ENCODE measurements at places on chromosomes 6 and 20.

GRCh38 chr6:144148886-144149285 lies 1.4 kb upstream of the STX11 start:
- no peak for DNase-seq

DNA sequence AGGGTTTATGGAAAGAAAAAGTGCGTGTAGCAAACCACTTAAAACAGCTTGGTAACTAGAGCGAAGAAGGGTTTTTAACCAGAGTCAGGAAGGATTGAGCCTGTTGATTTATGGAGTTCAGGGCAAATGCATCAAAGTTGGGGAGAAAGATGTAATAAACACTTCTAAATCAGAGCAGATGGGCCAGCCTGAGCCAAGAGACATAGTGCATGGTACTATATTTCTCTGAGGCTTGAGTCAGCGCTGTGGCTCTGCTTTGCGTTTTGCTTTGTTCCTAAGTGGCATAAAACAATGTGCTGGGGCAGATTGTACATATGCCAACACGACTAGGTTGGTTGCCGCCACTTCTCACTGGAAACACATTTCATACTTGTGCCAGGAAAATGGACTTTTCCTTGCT lies 111.3 kb downstream of the BCKDHB start:
- DNase-seq = peak; percentile 49

DNA sequence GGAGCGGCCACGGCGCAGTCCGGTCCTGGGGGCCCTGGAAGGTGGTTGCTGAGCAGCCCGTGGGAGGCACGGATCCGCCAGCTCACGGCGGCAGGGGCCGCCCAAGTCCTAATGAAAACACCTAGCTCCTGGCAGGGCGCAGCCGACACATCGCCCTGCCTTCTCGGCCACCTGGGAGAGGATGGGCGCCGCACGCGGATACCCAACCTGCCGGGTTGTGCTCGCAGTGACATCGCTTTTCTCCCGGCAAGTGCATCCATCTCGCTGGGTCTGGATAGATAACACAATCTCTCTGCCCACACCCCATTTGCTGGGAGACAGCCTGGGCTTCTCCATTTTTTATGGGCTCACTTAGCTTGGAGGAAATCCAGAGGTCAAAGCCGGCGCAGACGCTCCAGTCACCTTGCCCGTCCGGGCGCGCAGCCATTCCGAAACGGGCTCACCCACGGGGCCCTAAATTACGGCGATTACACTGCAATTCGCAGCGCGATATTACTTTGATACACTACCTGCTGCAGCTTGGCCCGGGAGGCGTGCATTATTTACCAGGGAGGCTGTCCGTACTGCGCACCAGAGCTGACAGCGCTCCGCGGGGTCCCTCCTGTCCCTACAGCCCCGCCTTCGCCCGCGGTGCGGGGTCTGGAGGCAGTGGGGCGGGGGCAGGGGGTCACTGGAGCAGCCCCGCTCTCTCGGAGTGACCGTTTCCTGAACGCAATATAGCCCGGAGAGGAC lies 36.2 kb upstream of the CCDC167 start:
- DNase-seq = no peak

- DNase-seq = no peak
Measured at GRCh38 chr6:41547799-41548097, 1.6 kb downstream of the FOXP4 start.

DNA sequence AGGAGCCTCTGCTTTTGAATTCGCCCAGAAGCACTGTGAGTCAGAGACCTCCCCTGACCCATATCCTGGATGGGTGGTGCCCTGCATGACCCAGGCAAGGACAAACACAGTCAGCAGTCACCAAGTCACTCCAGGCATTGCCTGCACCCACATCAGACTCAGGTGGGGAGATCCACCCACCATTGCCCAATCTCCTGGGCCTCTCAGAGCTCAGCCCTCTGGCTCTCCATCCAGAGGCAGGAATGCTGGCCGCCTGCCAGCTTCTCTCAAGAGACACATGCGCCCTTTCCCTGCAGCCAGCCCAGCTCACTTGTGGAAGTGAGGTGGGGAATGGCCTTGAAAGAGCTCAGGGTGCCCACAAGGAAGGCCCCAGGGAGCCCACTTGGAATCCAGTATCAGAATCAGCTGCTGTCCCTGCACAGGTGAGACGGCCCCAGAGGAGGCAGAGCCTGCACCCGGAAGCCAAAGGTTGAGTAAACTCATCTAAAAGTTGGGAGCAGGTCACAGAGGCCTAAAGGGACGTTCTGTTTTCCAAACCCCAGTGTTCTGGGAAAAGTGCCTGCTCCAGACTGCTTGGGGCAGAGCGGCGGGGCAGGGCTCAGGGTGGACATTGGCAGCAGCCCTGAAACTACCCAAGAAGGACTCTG lies 129.8 kb downstream of the PREX1 start:
- peak; percentile 52 for DNase-seq

DNA sequence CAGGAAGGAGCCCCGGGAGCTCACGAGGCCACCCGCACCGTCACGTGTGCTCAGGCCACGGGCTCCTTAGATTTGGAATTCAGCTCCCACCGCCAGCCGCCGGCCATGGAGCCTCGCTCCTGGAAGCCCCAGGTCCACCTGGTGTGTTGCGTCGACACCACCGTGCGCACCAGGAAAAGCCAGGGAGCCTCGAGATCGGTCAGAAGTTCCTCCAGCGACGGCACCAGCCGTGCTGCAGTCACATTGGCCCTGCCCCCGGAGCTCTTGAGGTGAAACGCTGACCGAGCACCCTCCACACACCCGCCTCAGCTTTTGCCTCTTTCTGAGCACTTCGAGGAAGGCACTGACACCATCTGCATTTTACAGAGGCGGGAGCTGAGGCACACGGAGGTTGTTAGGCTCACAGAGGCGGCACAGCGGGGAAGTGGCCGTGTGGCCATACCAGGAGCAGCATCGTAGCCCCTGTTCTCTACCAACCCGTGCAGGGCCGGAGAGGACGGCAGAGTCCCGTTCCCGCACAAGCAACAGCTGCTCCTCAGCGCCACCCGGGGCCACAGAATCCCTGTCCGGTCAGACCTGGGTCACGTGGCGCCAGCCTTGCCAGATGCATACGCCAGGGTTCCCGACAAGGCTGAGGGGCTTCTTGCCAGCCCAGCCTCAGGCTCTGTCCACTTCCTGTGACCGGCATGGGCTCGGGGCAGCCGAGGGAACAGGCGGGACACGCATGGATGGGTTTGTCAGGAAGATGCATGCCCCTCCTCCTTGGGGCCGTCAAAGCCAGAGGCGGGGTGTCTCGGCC lies 7.6 kb downstream of the NKAIN4 start:
- DNase-seq = no peak

GRCh38 chr6:11552442-11552841 lies 14.9 kb downstream of the TMEM170B start:
- DNase-seq = no peak

DNA sequence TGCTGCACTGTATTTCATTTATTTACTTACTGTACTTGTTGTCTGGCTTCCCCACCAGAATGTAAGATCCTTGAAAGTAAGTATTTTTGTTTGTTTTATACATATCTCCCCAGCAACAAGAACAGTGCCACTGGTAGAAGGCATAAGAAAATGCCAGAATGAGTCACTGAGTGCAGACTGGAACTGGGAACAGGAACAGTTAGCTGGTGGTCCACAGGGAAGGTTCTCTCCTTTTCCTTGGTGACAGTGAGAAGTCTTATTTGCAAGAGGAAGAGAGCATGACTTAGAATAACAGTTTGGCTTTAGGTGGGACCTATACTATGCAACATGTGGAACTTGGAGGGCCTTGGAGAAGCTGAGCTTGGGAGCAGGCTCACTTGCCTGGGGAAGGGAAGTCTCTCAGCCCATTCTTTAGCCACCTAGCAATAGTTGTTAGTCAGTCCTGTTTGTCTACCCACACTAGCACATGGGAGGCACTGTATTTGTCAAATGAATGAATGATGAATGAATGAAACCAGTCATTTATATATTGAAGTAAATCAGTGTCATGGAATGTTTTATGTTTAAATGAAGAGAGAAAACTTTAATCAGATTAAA lies 203.5 kb downstream of the KCNQ5 start:
- DNase-seq = no peak

DNA sequence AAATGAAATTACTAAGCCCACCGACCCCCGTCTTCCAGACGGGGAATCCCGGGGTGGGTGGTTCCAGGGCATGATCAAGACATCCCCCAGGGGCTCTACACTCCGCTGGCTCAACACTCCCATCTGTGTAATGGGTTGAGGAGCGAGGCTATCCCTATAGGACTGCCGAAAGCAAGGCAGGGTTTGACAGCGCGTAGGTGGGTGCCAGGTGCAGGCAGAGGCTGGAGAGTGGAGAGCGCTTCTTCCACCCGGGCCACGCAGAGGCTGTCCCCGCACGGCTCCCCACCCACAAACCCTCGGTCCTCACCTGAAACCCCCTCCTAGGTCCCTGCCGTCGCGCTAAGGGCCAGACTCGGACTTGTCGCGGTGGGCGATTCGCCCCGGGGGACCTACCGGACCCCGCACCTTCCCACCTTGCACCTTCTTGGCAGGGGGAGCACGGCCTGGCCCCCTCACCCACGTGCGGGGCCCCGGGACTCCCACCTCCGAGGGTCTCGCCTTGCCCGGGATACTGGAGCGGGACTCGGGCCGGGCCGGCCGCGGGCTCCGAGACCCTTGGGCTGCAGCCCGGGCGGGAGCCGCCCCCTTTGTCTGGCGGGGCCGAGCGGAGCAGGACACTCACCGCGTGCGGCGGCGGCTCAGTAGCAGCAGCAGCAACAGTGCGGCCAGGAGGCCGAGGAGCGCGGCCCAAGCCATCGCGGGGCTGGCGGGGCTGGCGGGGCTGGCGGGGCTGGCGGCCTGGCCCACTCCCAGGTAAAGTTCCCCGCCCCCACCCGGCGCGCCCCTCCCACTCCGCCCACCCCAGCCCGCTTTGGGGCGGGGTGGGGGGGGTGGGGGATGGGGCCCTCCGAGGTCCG lies at the start of gene PTGIS:
Gene PTGIS, minus strand, starts transcription at position 717 of the 857 bp plus-strand sequence. Its CDS starts 21 bp downstream, at position 696.
- DNase-seq = peak; percentile 73

GRCh38 chr6:166301611-166302529 lies 6.3 kb downstream of the PRR18 start:
- no peak for DNase-seq

DNA sequence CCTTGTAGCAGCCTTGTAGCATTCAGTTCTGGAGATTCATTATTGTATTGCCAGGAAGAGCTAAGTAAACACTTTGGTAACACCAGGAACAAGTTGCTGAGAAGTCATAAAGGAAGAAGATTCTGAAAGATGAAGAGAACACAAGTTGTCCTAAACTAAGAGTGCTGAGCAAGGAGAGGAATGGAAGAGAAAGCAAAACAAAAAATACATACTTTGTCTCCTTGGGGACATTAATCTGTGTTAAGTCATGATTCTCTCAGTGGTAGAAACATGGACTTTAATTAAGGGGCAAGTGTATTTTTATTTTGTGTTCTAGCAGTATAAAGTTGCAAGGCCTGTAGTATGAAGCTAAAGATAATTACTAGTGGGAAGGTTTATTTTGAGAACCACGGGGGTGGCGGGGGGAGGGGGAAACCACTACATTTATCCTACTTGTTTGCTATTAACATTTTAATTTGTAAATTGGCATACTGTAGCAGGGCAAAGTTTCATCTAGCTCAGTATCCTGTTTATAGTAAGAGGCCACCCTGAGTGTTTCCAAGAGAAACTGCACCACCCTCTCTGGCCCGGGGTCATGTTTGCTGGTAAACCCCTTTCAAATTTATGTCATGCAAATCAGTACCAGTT lies 463.0 kb downstream of the CDKAL1 start:
- DNase-seq = no peak

GRCh38 chr6:16420337-16420714 lies 181.9 kb downstream of the GMPR start:
- DNase-seq = no peak

DNA sequence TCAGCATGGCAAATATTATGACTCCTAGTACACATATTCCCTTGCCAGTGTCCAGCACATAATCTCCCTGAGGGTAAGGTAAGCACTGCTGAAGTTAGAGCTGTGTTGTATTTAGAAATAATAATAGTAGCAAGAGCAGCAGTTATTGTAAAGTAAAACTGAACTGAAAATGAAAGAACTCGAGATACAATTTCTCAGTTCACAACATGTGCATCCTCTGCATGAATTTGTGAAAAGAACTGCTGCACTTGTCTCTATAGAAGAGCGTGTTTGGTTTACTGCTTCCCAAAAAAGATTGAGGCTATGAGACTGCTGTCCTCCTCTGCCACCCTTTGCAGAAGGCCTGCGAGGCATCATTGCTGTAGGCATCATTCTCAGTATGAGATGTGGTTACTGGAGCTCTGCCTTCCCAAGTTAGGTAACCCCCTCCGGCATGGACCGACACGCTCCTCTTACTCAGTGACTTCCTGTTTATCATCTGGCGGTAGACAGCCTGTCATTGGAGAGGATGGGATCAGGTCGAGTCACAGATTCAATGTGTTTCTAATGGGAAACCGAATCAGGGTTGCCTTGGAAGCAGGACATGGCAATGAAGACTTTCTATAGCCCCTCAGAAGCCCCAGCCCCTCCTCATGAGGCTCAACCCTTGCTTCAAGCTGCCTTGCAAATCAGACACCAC lies 48.1 kb downstream of the SLC24A3 start:
- no peak for DNase-seq

GRCh38 chr20:45630371-45630770 lies 713 bp downstream of the WFDC9 start:
- no peak for DNase-seq

- no peak for DNase-seq
Measured at GRCh38 chr6:34900321-34901031, 11.4 kb downstream of the ANKS1A start.

DNA sequence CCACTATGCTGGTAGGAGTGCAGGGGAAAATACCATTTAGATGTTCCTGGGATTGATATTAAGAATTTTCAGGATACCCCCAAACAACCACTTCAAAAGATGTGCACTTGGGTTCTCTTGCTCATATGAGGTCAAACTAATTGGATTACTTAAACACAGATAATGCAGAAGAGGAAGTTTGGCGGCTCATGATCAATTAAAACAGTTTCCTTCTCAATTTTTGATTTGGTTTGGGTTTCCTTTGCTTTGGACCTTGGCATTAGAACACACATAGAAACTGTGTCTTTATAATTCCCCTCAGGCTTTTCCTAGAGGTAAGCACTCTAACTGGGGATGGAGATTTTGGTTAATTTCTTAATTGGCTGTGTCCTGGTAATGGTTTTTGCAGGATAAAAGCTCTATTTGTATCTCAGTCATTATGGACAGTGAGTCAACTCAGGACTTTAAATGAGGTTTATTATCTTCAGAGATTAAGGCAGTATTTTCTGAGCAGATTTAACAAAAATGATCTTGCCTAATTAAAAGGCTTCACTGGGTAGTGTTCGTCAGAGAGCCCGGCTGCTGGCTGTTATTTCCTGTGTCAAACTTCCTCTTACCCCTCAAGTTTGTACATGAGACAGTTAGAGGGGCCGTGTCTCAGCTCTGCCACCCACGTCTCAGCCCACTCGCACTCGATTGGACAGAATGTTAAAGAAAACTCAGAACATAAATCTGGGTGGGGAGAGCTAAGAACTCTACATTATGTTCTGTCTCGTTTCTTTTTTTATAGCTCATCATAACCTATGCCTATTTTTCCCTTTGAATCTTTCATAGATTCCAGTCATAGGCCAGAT lies 50.3 kb upstream of the PREP start:
- no peak for DNase-seq

DNA sequence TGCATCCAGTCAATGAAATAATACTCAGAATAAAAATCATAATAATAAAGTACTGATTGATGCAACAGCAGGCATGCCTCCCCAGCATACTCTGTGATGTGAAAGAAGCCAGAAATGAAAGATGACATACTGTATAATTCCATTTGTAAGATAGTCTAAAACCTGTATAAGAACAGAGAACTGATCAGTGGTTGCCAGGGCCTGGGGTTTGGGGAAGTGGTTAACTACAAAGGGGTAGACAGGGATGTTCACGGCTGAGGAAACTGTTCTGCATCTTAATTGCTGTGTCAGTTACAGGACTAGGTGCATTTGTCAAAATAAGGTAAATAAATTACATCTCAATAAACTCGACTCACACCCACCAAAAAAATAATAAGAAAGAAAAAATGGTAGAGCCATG lies 81.3 kb upstream of the BMP2 start:
- DNase-seq = no peak

Data from right hindlimb (tissue), 1 donor.